Testis (tissue), 5 donors: ENCODE measurements at places on chromosomes 13 and 19.

DNA sequence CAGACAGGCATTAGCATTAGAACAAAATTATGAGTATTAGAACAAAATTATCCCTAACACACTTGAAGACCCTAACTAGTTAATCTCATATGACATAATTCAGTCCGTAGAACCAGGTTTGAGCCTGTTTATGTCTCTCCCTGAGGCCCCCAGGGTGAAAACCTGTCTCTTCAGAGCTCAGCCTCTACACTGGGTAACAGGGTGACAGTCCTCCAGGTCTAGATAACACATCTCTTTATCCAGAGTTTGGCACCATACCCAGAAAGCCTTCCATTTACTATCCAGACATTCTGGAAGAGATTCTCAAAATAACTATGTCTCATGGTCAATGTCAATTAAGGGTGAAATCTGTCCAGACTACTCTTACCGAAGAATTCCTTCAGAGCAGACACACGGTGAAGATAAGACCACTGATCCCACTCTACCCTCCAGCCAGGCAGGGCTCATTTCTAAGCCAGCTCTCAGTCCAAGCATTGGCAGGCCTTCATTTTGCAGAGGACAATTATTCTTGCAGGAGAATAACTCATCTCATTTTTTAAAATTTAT is 1195.3 kb downstream of the EFNB2 start:
- DNase-seq, result no peak

DNA sequence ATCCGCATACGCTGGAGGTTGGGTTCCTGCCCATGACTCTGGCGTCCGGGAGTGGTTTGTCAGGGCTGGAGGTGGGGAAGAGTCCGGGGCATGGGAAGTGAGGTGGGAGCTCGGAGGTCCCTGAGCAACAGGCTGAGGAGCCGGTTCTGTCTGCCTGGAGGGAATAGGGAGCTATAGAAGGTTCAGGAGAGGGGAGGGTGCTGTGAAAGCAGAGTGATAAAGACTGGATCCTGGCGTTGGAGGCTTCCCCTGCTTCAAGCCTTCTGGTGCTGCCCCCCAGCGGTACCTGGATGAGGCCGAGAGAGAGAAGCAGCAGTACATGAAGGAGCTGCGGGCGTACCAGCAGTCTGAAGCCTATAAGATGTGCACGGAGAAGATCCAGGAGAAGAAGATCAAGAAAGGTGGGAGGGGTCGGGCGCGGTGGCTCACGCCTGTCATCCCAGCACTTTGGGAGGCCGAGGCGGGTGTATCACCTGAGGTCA is 2.6 kb downstream of the HMG20B start:
- DNase-seq, result peak; percentile 49

DNA sequence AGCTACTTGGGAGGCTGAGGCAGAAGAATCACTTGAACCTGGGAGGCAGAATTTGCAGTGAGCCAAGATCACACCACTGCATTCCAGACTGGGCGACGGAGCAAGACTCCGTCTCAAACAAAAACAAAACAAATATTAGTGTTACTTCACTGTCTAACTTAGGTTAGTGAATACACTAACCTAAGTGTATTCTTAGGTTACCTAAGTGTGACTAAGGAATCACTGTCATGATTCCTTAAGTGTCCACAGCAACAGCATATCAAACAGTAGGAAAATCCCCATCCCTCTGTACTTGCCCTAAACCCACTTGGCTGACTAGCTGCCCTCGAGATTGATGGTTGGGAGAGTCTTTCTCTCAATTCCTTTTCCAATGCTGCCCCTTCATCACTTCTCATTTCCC is 11.8 kb upstream of the LRCH1 start:
- DNase-seq, result no peak

DNA sequence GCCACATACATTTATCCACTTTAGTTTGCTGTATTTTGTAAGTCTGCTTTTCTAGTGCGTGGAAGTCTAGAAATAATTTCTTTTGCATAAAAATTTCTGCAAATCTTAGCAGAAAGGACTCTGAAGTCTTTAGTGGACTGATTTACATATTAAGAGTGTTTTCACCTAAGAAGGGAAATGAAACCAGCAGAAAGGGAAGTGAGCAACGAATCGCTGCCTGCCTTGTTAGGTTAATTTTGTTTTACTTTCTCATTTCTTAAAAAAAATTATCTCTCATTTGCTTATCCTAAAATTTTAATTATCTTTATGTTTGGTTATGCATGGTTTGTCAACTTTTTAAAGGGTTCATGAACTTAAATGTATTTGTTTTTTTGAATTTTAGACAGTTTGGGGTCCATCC is 767 bp upstream of the GPR18 start:
- no peak for DNase-seq

DNA sequence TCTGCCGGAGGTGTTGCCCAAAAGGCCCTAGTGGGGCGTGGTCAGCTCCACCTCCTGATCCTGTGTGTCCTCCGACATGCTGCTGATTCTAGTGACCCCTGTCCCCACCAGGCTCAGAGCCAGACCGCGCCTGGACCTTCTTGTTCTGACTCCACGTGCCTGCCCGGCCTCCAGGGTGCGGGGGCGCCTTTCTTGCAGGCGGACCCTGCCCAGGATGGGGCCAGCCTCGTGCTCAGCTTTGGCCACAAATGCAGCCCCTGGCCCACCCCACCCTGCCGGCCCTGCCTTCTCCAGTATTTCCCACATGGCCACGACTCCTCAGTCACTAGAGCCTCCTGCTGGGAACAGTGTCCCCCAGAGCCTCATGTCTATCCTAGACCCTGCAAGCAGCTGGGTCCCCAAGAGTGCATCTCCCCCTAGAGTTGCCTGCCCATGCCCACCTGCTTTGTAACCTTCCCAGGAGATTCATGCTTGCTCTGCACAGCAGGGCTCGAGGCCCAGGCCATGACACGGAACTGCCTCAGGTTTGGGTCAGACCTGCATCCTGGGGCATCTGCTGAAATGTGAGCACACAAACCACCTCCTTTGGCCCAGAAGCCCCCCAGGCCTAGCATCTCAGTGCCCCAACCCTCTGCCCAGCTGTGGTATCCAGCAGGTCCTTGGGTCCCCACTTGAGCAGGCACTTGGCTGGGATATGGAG is 27.0 kb downstream of the TMEM161A start:
- DNase-seq, result no peak
